Left lung (tissue), 14 donors: ENCODE measurements at places on chromosomes 5 and 9. TPM values are rescaled to one million over a fixed set of nuclear protein-coding genes. Genes with fewer than 3 reads are reported as not detected.

GRCh38 chr9:109355564-109356297 is 34.9 kb upstream of the EPB41L4B start:
- no peaks in the 10 kb centered on the region for H3K4me1 ChIP-seq
- DNase-seq, result no peak
- H3K36me3 ChIP-seq, result no peaks in the 10 kb centered on the region

- H3K4me1 ChIP-seq, result peaks cover 16% of the 10 kb centered on the region
- DNase-seq, result no peak
- no peaks in the 10 kb centered on the region for H3K36me3 ChIP-seq
- peaks cover 40% of the 10 kb centered on the region for H3K27me3 ChIP-seq
- H3K4me3 ChIP-seq, result peak overlapping the region; percentile 18
Measured at GRCh38 chr5:77971776-77972468, 195.8 kb upstream of the TBCA start.

GRCh38 chr9:98783518-98784226 is 12.7 kb downstream of the ANKS6 start:
- peaks cover 11% of the 10 kb centered on the region for H3K4me1 ChIP-seq
- DNase-seq, result no peak

GRCh38 chr5:64100203-64100602 is 65.4 kb upstream of the RNF180 start:
- H3K4me1 ChIP-seq, result no peaks in the 10 kb centered on the region
- H3K4me3 ChIP-seq, result no peak overlapping the region
- H3K36me3 ChIP-seq, result no peaks in the 10 kb centered on the region
- no peak overlapping the region for H3K27ac ChIP-seq

DNA sequence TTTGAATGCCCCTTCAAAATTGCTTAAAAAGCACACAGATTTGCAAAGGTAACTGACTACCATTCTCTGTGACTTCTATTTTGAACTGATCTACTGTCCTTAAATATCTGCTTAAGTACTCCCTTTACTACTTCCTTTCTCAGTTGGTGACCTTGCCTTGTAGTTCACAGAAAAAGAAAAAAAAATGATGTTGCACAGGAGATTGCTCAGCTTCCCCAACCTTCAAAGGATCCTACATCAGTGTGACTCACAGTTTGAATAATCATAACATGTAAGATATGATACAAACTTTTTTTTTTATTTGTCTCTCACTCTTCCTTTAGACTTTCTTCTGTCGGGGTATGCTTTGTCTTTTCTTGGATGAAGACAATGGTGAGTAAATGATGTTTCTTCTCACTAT is 1029.6 kb downstream of the CDH12 start:
- DNase-seq, result no peak
- no peaks in the 10 kb centered on the region for H3K4me1 ChIP-seq
- H3K36me3 ChIP-seq, result no peaks in the 10 kb centered on the region
- no peaks in the 10 kb centered on the region for H3K27me3 ChIP-seq
- no peak overlapping the region for H3K4me3 ChIP-seq

- no peak overlapping the region for H3K4me3 ChIP-seq
- H3K36me3 ChIP-seq, result no peaks in the 10 kb centered on the region
- no peak for DNase-seq
- no peaks in the 10 kb centered on the region for H3K27me3 ChIP-seq
Measured at GRCh38 chr5:149886692-149887470, 57.7 kb downstream of the PDE6A start.

Gene PKD2L2
- not detected for total RNA-seq

Gene DMGDH
- total RNA-seq, result 0.90 TPM

Gene CANX
- 577 TPM for total RNA-seq
